ENCODE measurements at places on chromosomes 13 and 19. TPM values are rescaled to one million over a fixed set of nuclear protein-coding genes. Genes with fewer than 3 reads are reported as not detected.
A peak's percentile ranks its signal among the peaks of the same experiment; 100 is the strongest.

ZNF547 gene
- total RNA-seq, result 5.0 TPM

ZNF177 gene
- total RNA-seq, result 3.8 TPM

ZNF615 gene
- 11.4 TPM for total RNA-seq

ZNF100 gene
- 19.2 TPM for total RNA-seq

CD79A gene
- 14.4 TPM for total RNA-seq

NCAN gene
- total RNA-seq, result not detected

PODNL1 gene
- total RNA-seq, result not detected

LRG1 gene
- 0.20 TPM for total RNA-seq

TRPC4 gene
- 25.3 TPM for total RNA-seq

NLRP7 gene
- not detected for total RNA-seq

PSG11 gene
- total RNA-seq, result not detected

MVB12A gene
- total RNA-seq, result 56.9 TPM

ZNF816 gene
- total RNA-seq, result 6.4 TPM

CEACAM4 gene
- total RNA-seq, result not detected

TMEM150B gene
- total RNA-seq, result not detected

DNA sequence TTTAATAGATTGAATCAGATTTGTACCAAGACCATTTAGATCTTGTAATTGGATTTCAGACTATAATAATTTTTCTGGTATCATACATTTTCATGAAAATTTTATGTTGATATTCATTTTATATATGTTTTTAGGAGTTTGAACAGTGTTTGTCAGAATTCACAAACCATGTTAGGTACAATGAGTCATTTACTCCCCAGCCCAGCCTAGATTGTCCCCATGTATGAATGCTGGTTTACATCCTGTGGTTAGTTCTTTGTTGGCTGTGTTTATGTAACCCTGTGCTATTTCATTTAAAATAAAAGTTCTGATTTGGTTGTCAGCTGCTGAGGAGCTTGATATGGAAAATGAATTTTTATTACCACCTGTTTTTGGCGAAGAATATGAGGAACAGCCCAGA is 96.7 kb downstream of the GJA3 start:
- DNase-seq, result no peak
- no peak overlapping the region for H3K27ac ChIP-seq
- no peak overlapping the region for H3K4me3 ChIP-seq
- no peaks in the 10 kb centered on the region for H3K27me3 ChIP-seq
- H3K36me3 ChIP-seq, result peaks cover 83% of the 10 kb centered on the region
- no peaks in the 10 kb centered on the region for H3K4me1 ChIP-seq

DNA sequence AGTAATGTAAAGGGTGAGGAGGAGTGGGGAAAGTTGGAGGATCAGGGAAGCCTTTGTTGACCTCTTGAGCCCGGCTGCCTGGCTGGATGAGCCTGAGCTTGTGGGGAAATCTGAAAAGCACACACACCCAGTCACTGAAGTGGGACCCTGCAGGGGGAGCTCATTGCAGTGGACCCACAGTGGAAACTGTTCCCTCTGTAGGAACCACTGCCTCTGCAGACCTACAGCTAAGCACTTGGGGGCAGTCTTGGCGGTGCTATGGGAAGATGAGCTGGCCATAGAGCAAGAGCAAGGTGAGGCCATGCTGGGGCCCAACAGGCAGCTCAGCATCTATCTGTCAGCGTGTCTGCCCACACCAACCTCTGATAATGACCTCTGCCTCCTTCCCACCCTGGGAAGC is 294.8 kb downstream of the TSHZ3 start:
- peak; percentile 79 for DNase-seq
- H3K36me3 ChIP-seq, result no peaks in the 10 kb centered on the region
- H3K4me3 ChIP-seq, result no peak overlapping the region
- H3K4me1 ChIP-seq, result no peaks in the 10 kb centered on the region
- H3K27ac ChIP-seq, result no peak overlapping the region

- H3K4me3 ChIP-seq, result peak within 1 kb of the TSS; percentile 27
- no peaks in the 10 kb centered on the region for H3K4me1 ChIP-seq
- no peak for DNase-seq
- H3K27me3 ChIP-seq, result peaks cover 52% of the 10 kb centered on the region
- H3K27ac ChIP-seq, result no peak within 1 kb of the TSS
- no peaks in the 10 kb centered on the region for H3K36me3 ChIP-seq
Observed at GRCh38 chr19:33225458-33225926, at the start of gene SLC7A10. SLC7A10 (minus strand) TSS chr19:33225850; CDS start chr19:33225703, 147 bp downstream.

GRCh38 chr19:49210108-49210900 is 52.7 kb downstream of the TRPM4 start:
- no peaks in the 10 kb centered on the region for H3K27me3 ChIP-seq
- H3K27ac ChIP-seq, result peak overlapping the region; percentile 99
- DNase-seq, result peak; percentile 96
- peaks cover 32% of the 10 kb centered on the region for H3K4me1 ChIP-seq
- H3K4me3 ChIP-seq, result peak overlapping the region; percentile 67
- peaks cover 33% of the 10 kb centered on the region for H3K36me3 ChIP-seq

GRCh38 chr19:5863030-5863665 is 7.2 kb downstream of the FUT5 start:
- H3K36me3 ChIP-seq, result no peaks in the 10 kb centered on the region
- H3K4me3 ChIP-seq, result no peak overlapping the region
- H3K4me1 ChIP-seq, result no peaks in the 10 kb centered on the region
- H3K27ac ChIP-seq, result no peak overlapping the region

DNA sequence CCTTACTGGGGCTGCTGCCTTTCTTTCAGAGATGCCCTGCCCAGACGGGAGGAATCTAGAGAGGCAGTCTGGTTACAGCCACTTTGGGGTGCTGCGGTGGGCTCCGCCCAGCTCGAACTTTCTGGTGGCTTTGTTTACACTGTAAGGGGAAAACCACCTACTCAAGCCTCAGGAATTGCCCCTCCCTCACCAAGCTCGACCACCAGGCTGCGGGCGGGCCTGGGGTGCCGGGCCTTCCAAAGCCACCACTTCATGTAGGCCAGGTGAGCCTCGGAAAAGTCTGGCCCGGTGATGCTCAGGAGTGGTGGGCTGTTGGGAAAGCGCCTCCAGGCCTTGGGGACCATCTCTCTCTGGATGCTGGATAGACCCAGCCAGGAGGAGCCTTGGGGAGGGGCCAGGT is 218.6 kb downstream of the MTUS2 start:
- H3K27me3 ChIP-seq, result no peaks in the 10 kb centered on the region
- H3K36me3 ChIP-seq, result no peaks in the 10 kb centered on the region
- H3K4me3 ChIP-seq, result no peak overlapping the region
- H3K27ac ChIP-seq, result no peak overlapping the region
- H3K4me1 ChIP-seq, result no peaks in the 10 kb centered on the region

- DNase-seq, result no peak
- no peak overlapping the region for H3K27ac ChIP-seq
- no peaks in the 10 kb centered on the region for H3K27me3 ChIP-seq
Observed at GRCh38 chr13:97544031-97544765, 110.2 kb downstream of the RAP2A start.

DNA sequence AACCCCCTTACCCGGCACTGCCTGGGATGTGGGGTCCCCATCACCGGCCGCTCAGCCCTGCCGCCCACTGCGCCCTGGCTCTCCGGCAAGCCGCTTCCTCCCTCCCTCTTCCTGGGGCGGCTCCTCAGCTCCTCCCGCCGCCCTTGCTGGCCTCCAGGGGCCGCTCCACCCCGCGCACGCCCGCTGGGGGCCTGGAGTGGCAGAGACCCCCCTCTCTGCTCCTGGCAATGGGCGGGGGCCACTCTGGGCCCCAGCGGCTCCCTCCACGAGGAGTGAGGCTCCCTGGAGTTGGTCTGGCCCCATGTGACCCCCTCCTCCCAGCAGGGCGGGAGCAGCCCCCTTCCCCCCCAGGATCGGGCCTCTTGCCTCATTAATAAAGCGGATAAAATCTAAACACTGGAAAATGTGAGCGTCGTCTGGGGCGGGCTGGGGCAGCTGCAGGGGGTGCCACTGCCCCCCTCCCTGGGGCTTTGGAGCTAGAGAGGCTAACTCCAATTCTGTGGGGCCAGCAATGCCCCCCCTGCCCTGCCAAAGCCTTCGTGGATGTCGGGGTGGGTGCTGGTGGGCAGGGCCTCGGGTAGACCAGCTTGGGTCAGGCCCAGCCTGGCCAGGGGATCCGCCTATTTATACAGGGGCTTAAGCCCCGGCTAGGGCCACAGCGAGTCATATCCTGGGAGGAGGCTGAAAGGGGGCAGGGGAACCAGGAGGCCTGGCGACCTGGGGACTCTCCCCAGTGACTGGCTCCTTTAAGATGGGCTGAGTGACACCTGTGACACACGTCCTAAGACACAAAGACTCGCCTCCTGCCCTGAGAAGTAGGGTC is at the start of gene PTGER1:
TSS of gene PTGER1 (minus strand) at position 104 of the 823 bp plus-strand sequence. CDS start 1,034 bp downstream, outside the sequence.
- H3K27me3 ChIP-seq, result no peaks in the 10 kb centered on the region
- peak within 1 kb of the TSS; percentile 74 for H3K27ac ChIP-seq
- no peak within 1 kb of the TSS for H3K4me3 ChIP-seq
- H3K4me1 ChIP-seq, result peaks cover 37% of the 10 kb centered on the region

- no peak for DNase-seq
- H3K4me3 ChIP-seq, result no peak overlapping the region
- H3K4me1 ChIP-seq, result peaks cover 6% of the 10 kb centered on the region
- H3K27ac ChIP-seq, result no peak overlapping the region
Observed at GRCh38 chr19:10271543-10272086, 695 bp downstream of the ICAM1 start.

DNA sequence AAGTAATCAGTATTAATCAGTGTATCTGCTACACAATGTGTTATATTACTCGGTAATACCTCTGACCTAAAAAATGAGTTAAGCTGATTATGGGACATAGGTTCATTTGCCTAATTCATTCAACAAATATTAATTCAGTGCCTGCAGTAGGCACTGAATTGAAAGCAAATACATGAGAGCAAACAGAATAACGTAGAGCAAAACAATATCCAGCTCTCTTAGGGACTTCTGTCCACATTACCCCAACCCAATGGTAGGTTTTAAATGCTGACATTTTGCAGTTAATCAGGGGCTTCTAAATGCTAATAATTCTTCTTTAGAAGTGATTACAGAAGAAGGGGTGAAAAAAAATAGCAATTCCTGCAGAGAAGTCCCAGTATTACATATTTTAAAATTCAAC is 4.9 kb downstream of the RCBTB2 start:
- no peaks in the 10 kb centered on the region for H3K27me3 ChIP-seq
- H3K4me3 ChIP-seq, result no peak overlapping the region

DNA sequence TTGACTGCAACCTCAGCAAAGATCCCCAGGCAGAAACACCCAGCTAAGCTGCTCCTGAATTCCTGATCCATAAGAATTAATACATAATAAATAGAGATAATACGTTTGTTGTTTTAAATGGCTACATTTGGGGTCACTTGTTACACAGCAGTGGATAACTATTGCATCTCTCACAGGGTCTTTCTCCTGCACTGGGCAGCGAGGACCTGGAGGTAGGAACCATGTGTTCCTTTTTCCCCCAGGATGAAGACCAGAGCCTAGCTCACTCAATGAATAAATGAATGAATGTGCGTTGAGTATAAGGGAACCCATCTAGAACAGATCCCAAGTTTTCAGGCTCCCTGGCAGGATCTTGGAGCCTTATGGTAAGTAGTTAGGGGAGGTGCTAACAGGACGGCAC is 30.7 kb downstream of the F2RL3 start:
- H3K4me3 ChIP-seq, result no peak overlapping the region
- H3K4me1 ChIP-seq, result peaks cover 6% of the 10 kb centered on the region
- no peaks in the 10 kb centered on the region for H3K36me3 ChIP-seq
- no peaks in the 10 kb centered on the region for H3K27me3 ChIP-seq

GRCh38 chr19:54439174-54439851 is 9.7 kb upstream of the LENG8 start:
- peak; percentile 56 for DNase-seq
- H3K4me3 ChIP-seq, result no peak overlapping the region
- H3K27me3 ChIP-seq, result no peaks in the 10 kb centered on the region
- no peaks in the 10 kb centered on the region for H3K36me3 ChIP-seq
- no peaks in the 10 kb centered on the region for H3K4me1 ChIP-seq

- peak; percentile 52 for DNase-seq
- H3K27ac ChIP-seq, result peak overlapping the region; percentile 98
- peaks cover 22% of the 10 kb centered on the region for H3K4me1 ChIP-seq
Observed at GRCh38 chr19:1408300-1409203, 1.2 kb downstream of the DAZAP1 start.

- H3K4me3 ChIP-seq, result no peak overlapping the region
- peak overlapping the region; percentile 56 for H3K27ac ChIP-seq
- peaks cover 89% of the 10 kb centered on the region for H3K4me1 ChIP-seq
- H3K36me3 ChIP-seq, result peaks cover 10% of the 10 kb centered on the region
- H3K27me3 ChIP-seq, result no peaks in the 10 kb centered on the region
- DNase-seq, result peak; percentile 51
Observed at GRCh38 chr19:18425515-18426415, 6.6 kb downstream of the SSBP4 start.

GRCh38 chr13:41610404-41610803 is 153.1 kb downstream of the RGCC start:
- no peak overlapping the region for H3K4me3 ChIP-seq
- no peaks in the 10 kb centered on the region for H3K36me3 ChIP-seq
- H3K4me1 ChIP-seq, result no peaks in the 10 kb centered on the region
- DNase-seq, result no peak
- H3K27me3 ChIP-seq, result no peaks in the 10 kb centered on the region

GRCh38 chr13:34750078-34750931 is 191.8 kb upstream of the NBEA start:
- no peaks in the 10 kb centered on the region for H3K27me3 ChIP-seq
- H3K27ac ChIP-seq, result no peak overlapping the region
- H3K4me3 ChIP-seq, result no peak overlapping the region

- no peaks in the 10 kb centered on the region for H3K4me1 ChIP-seq
- peaks cover 60% of the 10 kb centered on the region for H3K36me3 ChIP-seq
- peak overlapping the region; percentile 57 for H3K27ac ChIP-seq
- H3K4me3 ChIP-seq, result no peak overlapping the region
Observed at GRCh38 chr19:2221250-2221831, 14.8 kb downstream of the PLEKHJ1 start.

GRCh38 chr13:106474912-106475311 is 60.5 kb downstream of the EFNB2 start:
- no peaks in the 10 kb centered on the region for H3K27me3 ChIP-seq
- no peaks in the 10 kb centered on the region for H3K36me3 ChIP-seq
- H3K4me1 ChIP-seq, result no peaks in the 10 kb centered on the region
- H3K4me3 ChIP-seq, result no peak overlapping the region
- no peak for DNase-seq

DNA sequence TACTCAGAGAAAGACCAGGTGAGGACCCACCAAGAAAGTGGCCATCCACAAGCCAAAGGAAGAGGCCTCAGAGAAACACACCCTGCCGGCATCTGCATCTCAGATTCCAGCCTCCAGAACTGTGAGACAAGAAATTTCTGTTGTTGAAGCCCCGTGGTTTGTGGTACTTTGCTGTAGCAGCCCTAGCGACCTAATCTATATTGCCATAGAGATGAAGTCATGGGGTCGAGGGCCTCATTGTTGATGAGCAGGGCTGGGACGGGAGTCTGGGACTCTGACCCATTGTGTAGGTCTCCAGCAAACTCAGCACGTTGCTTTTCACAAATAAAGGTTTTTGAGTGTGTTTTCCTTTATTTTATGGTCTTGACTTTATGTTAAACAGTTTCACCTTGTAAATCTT is 174.9 kb downstream of the TNFSF13B start:
- no peak for DNase-seq
- no peaks in the 10 kb centered on the region for H3K4me1 ChIP-seq

DNA sequence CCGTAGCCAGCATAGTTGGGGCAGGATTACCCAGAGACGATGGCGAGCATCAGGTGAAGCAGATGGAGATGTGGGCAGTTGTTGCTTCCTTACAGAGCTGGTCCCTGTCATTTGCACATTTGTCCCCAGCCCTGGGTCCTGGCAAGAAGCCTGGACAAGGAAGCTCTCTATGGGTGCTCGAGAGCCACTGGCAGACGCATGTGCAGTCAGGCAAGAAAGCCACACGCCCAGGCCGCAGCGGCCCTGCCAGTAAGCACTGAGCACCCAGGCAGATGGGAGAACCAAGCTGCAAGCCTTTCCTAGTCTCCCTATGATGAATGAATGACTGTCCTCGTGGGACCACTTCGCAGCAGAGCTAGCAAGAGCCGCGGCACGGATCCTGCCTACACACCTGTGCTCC is 182.8 kb downstream of the FOXO1 start:
- no peak overlapping the region for H3K4me3 ChIP-seq
- no peak overlapping the region for H3K27ac ChIP-seq
- no peak for DNase-seq
- no peaks in the 10 kb centered on the region for H3K27me3 ChIP-seq
